ENCODE measurements at places on chromosomes 11 and 22.

DNA sequence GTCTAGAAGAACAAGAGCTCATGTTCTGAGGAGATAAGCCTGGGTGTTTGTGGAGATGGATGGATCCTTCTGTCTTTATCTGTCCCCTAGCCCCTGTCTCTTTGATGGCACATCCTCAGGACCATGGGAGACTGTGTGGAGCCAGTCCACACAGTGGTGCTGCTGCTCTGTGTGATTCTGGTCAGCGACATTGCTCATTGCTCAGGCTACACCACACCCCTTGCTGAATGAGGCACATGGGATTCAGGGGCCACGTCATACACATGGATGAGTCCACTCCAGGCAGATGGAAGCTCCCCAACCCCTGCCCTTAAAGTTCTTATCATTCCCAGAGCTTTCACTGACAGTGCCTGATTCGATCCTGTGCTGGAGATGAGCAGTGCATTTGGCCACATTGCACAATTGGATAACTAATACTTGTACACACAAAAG lies 222.2 kb downstream of the NAV2 start:
- no peak for DNase-seq

- DNase-seq = no peak
These were observed 20.2 kb upstream of the CWF19L2 start for GRCh38 chr11:107477820-107478219.

GRCh38 chr22:39851606-39852315 lies 41.8 kb downstream of the ENTHD1 start:
- DNase-seq = no peak

GRCh38 chr11:72179804-72180396 lies 12.0 kb upstream of the FOLR1 start:
- no peak for DNase-seq

DNA sequence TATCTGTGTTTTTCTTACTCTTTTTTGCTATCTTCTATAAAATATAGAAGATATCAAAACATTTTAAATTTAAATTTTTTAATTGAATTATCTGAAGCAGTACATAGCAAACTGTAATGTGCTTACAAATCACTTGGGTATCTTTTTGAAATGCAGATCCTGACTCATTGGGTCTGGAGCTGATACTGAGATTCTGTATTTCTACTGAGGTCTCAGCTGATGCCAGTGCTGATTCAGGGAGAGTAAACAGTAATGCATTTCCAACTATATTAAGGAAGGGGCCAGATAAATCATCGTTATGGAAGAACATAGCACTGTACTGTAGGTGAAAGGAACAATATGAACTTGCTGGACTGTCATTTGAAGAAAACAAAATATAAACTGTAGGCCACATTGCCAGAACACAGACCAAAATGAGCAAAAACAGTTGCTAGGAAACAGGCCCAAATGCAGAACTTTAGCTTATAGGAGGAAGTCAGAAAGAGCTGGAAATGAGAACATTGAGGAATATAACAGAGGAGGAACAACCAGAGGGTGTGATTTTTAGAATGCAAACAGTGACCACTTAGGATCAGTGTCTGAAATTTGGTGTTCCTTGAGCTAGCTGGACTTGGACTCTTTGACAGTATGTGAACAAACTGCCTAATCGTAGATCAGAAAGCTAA lies 3.3 kb downstream of the ARL14EP start:
- DNase-seq = no peak

GRCh38 chr11:76807206-76807875 lies 24.2 kb downstream of the TSKU start:
- DNase-seq = no peak

DNA sequence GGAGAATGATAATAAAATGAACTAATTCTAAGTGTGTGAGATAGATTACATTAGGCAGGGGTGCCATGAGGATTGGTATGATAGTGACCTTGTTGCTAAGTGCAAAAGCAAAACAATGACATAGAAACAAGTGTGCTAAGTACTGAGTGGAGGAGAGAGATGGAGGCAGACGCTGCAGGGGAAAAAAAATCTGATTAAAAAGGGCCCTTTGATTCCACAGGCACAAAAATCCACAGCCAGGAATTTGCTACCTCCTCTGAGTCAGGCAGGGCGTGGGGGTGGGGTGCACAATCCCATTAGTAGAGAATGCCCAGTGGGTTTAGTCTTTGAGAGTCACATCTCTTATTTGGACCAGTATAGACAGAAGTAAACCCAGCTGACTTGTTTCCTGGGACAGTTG lies at the start of gene CNTF:
Gene CNTF (plus strand): TSS at position 322 of the 400 bp plus-strand sequence. CDS start 88 bp downstream, outside the sequence.
- DNase-seq = no peak

DNA sequence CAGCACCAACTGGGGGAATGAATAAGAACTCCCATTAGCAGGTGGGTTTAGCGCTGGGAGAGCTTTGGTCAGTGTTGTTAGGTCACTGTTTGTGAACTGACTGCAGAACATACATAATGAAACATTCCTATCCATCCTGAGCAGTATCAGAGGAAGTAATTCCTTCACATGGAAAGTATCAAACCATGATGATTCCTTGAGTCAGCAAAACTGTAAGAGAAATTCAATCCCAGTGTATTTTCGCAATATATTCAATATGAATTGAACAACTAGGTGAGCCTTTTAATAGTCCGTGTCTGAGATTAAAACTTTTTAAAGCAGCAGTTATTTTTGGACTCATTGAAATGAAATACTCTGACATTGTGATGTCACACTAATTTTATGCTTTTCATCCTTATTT lies 42.9 kb upstream of the TTC36 start:
- no peak for DNase-seq
